ENCODE measurements at places on chromosomes 2 and 18. TPM values are rescaled to one million over a fixed set of nuclear protein-coding genes. Genes with fewer than 3 reads are reported as not detected.

ZNF804A gene
- 2.3 TPM for total RNA-seq

HTR2B gene
- total RNA-seq, result 9.8 TPM

PROM2 gene
- total RNA-seq, result 0.83 TPM

UGT1A9 gene
- total RNA-seq, result not detected

MRPS5 gene
- 39.9 TPM for total RNA-seq

MYL12A gene
- total RNA-seq, result 615 TPM

SFTPB gene
- total RNA-seq, result not detected

GALNT5 gene
- 81.0 TPM for total RNA-seq

All from smooth muscle cell of trachea (primary cell).